ENCODE measurements at places on chromosomes 11 and 22.

GRCh38 chr11:102237096-102237735 is 80.1 kb upstream of the BIRC3 start:
- peak; percentile 36 for DNase-seq

DNA sequence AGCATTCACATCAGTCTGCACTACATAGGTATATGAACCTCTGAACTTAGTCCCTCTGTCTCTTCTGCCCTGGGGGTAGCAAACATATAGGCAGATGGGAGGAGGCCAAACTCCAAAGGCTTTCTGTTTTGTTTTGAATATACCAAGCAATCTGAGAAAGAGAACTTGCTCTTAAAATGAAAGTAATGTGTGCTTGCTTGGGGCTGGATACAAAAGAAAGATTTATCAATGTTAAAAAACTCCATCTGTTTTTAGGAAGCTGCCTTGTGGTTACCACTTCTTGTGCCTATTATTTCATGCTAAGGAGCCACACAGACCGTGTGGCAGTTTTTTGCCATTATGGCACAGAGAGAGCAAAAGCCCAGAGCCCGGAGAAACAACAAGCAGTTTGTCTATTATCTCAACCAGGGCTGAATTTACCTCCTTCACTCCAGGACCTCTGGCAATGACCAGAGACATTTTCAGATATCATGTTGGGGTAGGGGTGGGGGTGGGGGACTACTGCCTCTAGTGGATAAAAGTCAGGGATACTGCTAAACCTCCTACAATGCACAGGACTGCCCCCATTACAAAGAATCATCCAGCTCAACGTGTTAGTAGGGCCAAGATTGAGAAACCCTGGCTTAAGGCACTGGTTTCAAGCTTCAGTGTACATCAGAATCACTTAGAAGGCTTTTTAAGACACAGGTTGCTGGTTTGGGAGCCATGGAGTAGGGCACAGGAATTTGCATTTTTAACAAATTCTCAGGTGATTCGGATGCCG is 124.2 kb downstream of the APIP start:
- no peak for DNase-seq

- peak; percentile 82 for DNase-seq
Measured at GRCh38 chr11:31968461-31969358, 122.2 kb upstream of the RCN1 start.

DNA sequence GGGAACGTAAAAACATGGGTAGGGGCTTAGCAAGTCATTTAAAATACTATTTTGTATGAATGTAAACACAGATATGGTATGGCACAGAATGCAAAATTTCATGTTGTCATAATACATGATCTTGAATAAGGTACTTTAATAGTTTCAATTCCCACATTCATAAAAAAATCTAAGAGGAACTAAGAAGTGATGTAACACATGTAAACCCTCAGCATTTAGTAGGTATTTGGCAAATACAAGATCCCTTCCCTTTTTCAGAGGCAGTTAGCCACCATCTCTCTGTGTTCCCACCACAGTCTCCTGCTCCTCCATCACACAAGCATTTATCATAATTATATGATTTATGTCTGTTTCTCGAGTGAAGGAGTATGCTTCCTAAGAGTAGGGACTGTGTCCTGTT is 251.8 kb downstream of the TENM4 start:
- DNase-seq = no peak

- no peak for DNase-seq
Measured at GRCh38 chr22:19864538-19865106, 9.9 kb upstream of the GNB1L start.

GRCh38 chr11:109729761-109730160 is 307.8 kb downstream of the C11orf87 start:
- DNase-seq = no peak

DNA sequence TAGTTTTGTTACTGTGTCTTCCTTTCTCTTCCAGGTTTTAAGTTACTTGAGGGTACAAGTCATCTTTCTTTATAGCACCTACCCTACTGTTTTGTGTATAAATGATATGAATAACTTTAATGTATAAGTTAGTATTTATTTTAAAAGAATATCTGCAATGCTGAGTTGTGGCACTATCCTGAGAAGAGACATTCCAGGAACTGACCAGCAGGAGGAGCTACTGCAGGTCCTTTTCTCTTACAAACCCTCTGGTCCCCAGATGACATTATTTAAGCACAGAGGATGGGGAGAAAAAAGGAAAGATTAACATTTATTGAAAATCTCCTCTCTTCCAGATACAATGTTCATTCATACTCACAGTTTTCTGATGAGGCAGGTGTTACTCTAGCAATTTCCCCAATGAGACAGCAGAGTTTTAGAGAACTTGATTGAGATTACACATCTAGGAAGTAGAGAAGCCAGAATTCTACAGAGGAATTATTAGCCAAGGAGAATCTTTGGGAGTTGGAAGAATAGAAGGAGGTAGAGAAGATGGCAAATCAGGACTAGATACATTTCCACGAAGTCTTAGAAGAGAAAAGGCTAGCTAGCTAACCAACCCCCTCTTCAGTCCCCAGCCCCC is 541.2 kb upstream of the API5 start:
- DNase-seq = no peak
